Retina (tissue), 1 donor: ENCODE measurements at places on chromosomes 1 and 21.

DNA sequence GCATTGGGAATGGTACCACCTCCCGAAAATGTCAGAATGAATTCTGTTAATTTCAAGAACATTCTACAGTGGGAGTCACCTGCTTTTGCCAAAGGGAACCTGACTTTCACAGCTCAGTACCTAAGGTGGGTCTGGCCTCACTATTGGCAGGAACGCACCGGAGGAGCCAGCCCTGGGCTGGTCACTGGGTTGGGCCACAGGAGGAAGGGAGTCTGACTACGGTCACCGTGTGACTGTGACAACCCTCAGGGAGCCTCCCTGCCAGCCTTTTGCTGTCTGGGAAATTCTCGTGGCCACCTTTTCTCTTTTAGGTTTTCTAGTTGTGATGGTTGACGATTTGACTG is 2.2 kb downstream of the IL10RB start:
- no peak for DNase-seq

- DNase-seq: peak; percentile 68
These were observed 120.3 kb downstream of the PPIAL4G start for GRCh38 chr1:148362626-148363438.

DNA sequence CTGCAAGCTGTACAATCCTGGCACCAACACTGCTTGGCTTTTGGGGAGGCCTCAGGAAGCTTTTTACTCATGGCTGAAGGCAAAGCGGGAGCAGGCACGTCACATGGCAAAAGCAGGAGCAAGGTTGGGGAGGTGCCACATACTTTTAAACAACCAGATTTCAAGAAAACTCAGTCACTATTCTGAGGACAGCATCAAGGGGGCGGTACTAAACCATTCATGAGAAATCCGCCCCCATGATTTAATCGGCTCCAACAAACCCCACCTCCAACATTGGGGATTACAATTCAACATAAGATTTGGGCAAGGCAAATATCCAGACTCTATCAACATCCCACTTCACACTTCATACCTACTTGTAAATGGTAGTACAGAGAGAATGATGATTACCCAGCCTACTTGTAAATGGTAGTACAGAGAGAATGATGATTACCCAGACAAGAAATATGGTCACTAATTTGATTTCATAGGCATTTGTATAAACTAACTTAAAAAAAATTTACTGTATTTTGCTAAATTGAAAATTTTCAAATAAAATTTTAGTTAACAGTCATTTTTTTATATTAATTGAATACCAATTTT is 24.9 kb downstream of the ATP5PF start:
- no peak for DNase-seq

DNA sequence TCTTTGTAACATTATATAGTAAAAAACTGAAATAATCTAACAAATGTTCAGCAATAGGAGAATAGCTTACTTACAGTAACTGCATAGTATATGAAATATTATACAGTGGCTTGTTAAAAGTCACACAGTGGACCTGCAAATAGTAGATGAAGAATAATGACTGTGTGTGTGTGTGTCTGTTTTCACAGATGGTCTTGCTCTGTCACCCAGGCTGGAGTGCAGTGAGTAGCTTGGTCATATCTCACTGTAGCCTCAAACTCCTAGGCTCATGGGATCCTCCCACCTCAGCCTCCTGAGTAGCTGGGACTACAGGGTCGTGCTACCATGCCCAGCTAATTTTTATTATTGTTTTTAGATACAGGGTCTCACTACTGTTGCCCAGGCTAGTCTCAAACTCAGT is 67.3 kb upstream of the KIAA1614 start:
- no peak for DNase-seq

- no peak for DNase-seq
These were observed 185.5 kb downstream of the CRB1 start for GRCh38 chr1:197453376-197454058.

DNA sequence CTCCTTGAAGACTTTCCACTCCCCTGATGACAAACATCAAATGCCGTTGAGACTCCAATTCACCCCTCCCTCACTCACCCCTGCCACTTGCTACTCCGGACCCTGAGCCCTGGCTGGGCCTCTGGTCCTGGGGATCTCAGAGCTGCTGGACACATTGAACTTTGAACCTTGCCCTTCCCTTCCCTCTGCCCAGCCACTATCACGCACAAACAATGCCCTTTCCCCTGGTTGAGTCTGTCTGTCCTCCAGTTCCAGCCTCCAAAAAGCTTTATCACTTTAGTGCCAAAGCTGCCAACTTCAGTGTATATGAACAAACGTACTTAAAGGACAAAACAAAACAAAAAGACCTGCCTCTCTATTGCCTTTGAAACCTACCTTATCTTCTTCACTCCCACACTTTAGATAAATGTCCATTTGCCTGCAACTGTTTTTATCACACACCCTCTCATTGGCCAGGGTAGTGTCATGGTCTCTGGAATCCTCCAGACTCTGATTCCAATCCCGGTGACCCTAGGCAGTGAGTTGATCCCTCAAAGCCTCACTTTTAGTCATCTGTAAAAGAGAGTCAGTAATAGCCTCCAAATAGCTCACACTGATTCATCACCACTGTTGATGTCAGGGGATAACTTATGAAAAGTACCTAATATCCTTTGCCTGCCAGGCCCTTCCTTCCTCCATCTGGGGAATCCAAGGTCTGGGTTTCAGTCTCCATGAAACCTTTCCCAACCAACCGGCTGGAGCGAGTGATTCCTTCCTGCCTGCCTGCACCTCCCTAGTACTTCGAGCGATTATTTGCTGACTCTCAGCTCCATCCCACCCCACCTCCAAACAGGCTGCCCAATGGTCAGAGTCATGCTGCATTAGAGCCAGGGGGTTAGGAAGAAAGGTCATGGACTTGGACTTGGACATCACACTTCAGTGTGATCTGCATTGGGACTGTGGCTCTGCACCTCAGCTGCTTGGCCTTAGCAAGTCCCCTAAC is 15.9 kb upstream of the SPOCD1 start:
- DNase-seq: no peak

DNA sequence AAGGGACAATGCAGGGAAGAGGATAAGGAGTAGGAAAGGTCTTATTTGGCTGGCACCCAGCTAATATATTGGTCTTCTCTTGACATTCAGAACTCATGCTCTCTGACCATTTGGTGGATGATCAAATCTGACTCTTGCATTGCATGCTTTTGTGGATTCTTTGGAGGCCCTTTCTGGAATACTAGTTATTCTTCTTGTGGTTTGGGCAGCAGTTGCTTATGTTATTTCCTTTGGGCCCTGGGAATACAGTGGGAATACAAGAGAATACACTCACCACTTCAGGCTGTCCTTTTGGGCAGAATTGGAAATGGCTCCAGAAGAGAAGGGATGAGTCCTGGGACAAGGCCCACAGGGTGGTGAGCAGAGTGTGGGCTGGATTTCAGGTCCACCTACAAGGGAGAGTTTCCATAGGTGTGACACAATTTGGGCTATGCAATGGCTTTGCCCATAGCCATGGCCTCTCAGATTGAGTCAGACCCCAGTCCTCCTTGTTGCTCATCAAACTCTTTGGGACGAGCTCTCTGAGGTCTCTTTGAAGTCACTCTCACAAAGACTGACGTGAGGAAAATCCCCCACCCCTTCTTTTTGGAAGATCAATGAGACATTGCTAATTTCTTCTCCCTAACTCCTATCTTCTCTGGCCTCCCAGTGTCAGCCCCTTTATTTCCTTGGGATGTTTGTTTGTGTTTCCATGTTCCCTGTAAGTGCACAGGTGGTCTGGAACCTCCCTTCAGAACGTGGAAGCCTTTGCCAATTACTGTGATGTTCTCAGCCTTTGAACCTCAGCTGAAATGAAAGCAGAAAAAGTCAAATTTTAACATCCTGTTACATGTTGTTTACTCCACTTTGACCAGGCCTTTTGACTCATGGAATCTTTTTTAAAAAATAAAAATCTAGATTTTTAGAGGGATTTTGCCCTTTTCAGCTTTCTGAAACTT is 19.4 kb downstream of the HSD11B1 start:
- no peak for DNase-seq

DNA sequence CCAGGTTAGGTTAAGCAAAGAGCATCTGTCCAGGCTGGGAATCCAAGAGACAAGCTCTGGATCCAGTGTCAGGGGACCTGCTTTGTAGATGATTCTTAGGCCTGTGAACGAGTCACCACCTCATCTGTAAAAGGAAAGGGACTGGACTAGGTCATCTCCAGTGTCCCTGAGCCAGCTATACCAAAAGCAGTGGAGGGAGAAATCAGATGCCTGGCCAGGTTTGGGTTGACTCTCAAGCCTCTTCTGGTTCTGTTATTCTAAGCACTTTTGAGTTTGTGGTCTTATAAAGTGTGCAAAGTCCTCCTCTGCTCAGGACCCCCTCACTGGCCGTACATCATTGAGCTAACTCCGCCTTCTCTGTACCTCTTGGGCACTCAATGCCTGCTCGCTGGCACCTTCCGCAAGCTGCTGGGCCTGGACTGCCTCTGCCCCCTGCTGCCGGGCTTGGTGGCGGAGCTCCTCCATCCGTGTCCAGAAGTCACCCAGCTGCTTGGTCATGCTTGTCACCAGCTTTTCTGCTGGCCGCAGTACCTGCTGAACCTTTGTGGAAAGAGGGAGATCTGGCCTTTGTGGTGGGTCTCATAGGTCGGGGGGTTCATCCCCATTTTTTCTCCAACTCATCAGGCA is 33.6 kb downstream of the CAMK1G start:
- no peak for DNase-seq

- no peak for DNase-seq
These were observed 508.8 kb upstream of the ZP4 start for GRCh38 chr1:238399558-238399957.

- DNase-seq: peak; percentile 36
These were observed 117.6 kb downstream of the UBE2U start for GRCh38 chr1:64320922-64321614.

GRCh38 chr1:236167154-236167553 is 24.8 kb downstream of the GPR137B start:
- no peak for DNase-seq

- DNase-seq: no peak
These were observed 244.6 kb upstream of the DMRTA2 start for GRCh38 chr1:50667710-50668356.

DNA sequence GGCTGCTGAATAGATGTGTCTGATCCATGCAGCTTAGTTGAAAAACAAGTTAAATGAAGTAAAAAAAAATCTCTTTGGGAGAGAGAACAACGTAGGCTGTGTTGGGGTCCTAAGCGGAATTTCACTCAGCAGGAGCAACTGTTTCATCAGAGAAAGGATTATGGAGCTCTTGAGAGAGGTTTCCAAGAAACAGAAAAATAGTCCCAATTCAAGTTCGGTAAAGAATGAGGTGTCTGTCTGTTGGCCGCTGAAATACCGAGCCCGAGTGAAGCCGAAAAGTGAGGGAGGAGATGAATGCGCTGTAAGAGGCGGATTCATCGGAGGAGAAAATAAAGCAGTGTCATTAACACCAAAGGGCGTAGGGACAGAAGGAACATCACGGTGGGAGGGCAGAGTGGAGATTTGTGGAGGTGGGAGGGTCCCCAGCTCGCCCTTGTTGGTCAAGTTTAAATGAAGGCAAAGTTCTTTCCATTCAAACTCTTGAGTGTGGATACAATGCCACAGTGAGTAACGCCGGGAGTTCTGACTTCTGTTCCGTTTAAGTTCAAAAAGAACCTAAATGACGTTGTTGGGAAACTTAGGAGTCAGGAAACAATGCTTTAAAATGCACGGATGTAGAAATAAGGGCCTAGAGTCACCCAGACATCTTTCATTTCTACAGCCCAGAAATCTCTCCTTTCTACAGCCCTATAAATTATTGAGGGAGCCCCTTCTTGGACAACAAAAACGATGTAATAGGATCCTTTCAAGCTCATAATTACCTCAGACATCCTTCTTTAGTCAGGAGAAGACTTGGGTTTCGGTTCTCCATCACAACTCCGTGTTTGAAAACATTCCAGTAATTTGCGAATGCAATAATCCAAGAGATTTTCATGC is 15.6 kb upstream of the SLC45A1 start:
- DNase-seq: peak; percentile 45

DNA sequence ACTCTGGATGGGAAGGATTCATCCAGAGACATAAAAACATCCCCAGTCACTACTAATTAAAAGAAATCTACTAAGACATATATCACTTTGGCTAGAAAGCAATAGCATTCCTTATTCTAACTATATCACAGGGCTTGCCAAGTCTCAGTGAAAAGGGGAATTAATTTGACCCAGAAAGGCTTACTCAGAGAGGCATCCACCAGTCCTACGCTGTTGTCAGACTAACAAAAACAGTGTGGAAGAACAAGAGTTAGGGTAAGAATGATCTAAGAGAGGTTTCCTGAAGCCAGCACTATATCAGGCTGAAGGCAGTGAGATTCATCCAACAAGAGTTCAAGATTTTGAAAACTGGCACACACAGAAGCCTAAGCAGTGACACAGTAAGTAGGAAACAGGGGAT is 126.1 kb downstream of the GDAP2 start:
- no peak for DNase-seq

DNA sequence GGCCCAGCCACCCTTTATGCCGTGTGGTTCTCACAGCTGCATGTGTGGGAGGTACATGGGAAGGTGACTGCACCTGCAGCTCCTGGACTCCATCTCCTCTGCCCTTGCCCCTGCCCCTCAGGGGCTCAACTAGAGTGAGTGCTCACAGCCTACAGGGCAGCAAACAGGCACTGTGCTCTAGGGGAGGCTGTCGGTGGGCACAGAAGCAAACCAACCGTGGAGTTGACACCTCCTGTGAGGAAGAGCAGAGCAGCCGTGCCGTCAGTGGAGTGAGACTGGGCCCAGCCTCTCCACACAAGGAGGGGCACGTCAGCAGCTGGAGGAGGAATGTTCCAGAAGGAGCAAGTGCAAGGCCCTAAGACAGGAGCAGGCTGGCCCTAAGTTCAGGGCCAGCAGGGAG is 32.7 kb downstream of the BMP8A start:
- DNase-seq: no peak

DNA sequence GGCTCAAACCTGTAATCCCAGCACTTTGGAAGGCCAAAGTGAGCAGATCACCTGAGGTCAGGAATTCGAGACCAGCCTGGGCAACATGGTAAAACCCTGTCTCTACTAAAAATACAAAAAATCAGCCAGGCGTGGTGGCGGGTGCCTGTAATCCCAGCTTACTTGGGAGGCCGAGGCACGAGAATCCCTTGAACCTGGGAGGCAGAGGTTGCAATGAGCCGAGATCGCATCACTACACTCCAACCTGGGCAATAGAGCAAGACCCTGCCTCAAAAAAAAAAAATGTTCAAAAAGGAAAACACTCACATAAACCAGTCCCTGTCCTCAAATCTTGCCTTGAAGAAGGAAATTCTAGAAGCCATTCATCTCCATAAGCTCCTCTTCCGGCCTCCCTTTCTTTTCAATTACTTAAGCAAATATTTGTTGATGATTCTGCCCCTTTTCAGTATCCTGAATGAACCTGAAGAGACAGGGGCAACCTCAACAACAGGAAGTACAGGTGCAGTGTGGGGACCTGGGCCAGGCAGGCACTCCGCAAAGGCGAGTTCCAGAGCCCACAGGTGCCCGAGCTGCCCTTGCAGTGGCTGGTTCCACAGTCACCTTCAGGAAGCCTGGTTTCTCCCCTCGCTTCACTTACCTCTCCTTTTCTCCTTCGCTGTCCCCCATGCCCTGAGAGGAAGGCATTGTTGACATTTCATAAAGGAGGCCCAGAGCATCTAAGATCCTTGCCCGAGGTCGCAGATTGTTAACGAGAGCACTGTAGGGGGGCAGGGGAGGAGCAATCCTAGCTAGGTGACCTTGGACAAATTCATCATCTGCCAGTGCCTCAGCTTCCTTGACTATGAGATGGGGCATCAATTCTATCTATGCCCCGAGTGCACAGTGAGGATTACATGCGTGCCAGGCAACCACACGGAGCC is 8.9 kb upstream of the LEFTY1 start:
- DNase-seq: no peak
